ENCODE measurements at places on chromosomes 3 and 15. TPM values are rescaled to one million over a fixed set of nuclear protein-coding genes. Genes with fewer than 3 reads are reported as not detected.

DNA sequence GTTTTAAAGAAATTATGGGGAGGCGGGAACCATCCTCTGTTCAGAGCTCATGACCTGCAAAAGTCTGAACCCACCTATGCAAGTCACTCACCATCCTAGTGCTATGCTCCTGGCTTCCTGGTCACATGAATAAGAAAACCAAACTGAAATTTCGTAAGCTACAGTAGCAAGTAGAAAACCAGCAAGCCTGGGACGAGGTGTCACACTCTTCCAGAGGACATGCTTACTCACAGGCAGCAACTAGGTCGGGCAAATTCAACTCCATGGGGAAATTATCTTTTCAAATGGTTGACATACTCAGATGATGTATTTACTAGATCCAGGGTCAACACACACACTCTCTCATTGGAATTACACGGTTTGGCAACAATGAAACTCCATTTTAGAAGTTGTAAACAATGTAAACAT lies 31.3 kb downstream of the LDHAL6B start:
- H3K27me3 ChIP-seq: no peaks in the 10 kb centered on the region
- H3K36me3 ChIP-seq: no peaks in the 10 kb centered on the region
- no peak for DNase-seq
- no peak overlapping the region for H3K4me3 ChIP-seq
- no peaks in the 10 kb centered on the region for H3K4me1 ChIP-seq
- H3K27ac ChIP-seq: no peak overlapping the region

DNA sequence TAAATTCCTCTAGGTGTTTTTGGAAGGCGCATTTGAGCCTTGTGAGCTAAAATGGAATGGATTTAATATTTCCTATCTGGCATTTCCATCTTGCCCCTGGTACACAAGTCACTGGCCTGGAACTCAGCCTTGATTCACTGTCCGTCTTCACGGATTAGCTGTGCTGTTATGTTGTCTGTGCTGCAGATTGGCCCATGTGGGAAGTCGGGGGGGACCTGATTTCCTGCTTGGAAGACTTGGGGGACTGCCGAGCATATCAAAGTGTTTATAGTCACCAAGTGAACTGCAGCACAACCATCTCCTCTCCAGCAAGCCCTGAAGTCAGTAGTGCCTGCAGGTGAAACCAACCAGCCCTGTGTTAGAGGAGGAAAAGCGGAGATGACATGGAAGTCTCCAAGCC lies 12.2 kb downstream of the GHRL start:
- no peak overlapping the region for H3K4me3 ChIP-seq
- DNase-seq: no peak
- H3K36me3 ChIP-seq: peaks cover 73% of the 10 kb centered on the region
- no peaks in the 10 kb centered on the region for H3K27me3 ChIP-seq
- no peak overlapping the region for H3K27ac ChIP-seq

GRCh38 chr15:58336161-58336560 lies 95.6 kb upstream of the LIPC start:
- H3K27ac ChIP-seq: no peak overlapping the region
- no peaks in the 10 kb centered on the region for H3K27me3 ChIP-seq
- no peak for DNase-seq

GRCh38 chr3:129890125-129890524 lies 3.4 kb downstream of the TMCC1 start:
- H3K27me3 ChIP-seq: no peaks in the 10 kb centered on the region
- H3K4me1 ChIP-seq: peaks cover 18% of the 10 kb centered on the region
- no peak overlapping the region for H3K4me3 ChIP-seq
- H3K36me3 ChIP-seq: no peaks in the 10 kb centered on the region
- no peak overlapping the region for H3K27ac ChIP-seq

GRCh38 chr3:65875393-65876027 lies 163.2 kb downstream of the MAGI1 start:
- H3K27ac ChIP-seq: no peak overlapping the region
- no peak overlapping the region for H3K4me3 ChIP-seq
- DNase-seq: no peak
- H3K27me3 ChIP-seq: no peaks in the 10 kb centered on the region
- no peaks in the 10 kb centered on the region for H3K36me3 ChIP-seq

- no peak for DNase-seq
- H3K36me3 ChIP-seq: no peaks in the 10 kb centered on the region
- no peaks in the 10 kb centered on the region for H3K4me1 ChIP-seq
These were observed 35.1 kb downstream of the IGSF10 start for GRCh38 chr3:151425627-151426340.

Gene FMN1
- 32.2 TPM for total RNA-seq

Gene RASL12
- not detected for total RNA-seq

Gene SLC6A11
- total RNA-seq: not detected
